Natural killer cell (primary cell): ENCODE measurements at places on chromosomes 2 and 18.

DNA sequence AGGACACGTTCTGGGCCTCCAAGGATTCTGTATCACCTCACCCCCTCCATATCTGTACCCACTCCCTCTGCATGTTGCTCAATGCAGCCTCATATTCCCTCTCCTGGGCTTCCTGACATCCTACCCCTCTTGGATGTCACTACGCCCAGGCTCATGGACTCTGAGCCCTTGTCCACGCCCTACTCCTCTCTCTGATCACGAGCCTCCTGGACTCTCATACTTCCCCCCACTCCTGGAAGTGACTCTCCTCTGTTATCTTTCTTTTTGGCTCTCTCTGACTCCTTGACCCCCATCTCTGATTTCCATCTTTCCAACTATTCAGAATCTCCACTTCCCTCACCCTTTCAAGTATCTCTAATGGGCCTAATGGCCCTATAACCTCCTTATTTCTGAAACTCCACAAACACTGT is 2.1 kb downstream of the TMEM198 start:
- no peak overlapping the region for H3K4me3 ChIP-seq
- no peak for DNase-seq
- H3K27ac ChIP-seq = no peak overlapping the region
- H3K27me3 ChIP-seq = peaks cover under 1% of the 10 kb centered on the region
- no peaks in the 10 kb centered on the region for H3K36me3 ChIP-seq

GRCh38 chr18:70321616-70322015 is 32.8 kb downstream of the SOCS6 start:
- DNase-seq = no peak
- no peak overlapping the region for H3K4me3 ChIP-seq
- H3K27me3 ChIP-seq = no peaks in the 10 kb centered on the region
- H3K27ac ChIP-seq = no peak overlapping the region
- H3K36me3 ChIP-seq = no peaks in the 10 kb centered on the region

DNA sequence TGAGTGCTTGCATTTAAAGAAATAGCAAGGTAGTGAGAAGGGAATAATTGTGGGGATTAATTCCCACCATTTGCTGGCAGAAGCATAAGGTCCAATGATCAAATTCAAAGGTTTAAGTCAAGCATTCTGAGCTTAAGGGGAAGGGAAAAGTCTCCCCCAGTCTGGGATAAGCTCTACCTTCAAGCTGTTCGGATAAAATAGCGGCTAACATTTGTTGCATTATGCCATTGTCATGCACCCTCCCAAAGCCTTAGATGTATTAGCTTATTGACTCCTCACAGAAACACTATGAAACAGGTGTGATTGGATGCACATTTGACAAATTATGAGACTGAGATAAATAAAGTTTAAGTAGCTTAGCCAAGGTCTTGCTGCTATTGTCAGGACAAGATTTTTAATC is 52.2 kb upstream of the TGIF1 start:
- no peaks in the 10 kb centered on the region for H3K27me3 ChIP-seq
- no peak overlapping the region for H3K4me3 ChIP-seq
- H3K36me3 ChIP-seq = no peaks in the 10 kb centered on the region

GRCh38 chr2:232269867-232270266 is 108.7 kb upstream of the ALPP start:
- no peak for DNase-seq
- no peak overlapping the region for H3K4me3 ChIP-seq
- H3K27me3 ChIP-seq = no peaks in the 10 kb centered on the region
- H3K36me3 ChIP-seq = peaks cover 9% of the 10 kb centered on the region

DNA sequence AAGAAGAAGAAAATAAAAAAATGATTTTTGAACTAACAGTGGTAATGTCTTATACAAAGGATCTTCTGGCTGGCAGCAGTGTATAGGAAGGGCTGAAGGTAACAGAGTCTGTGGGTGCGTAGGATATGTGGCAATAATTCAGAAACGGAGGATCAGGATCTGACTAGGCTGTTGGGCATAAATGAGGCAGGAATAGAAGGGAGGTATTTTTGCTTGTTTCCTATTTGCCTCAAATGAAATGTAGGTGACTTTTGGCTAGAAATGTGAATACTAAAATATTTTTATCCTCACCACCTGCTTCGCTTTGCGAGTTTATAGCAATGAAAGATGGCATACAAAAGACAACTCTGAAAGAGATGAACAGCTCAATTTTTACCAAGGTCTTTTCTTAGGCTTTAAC is 1086.1 kb upstream of the CELF4 start:
- no peaks in the 10 kb centered on the region for H3K36me3 ChIP-seq
- no peak for DNase-seq
- H3K27ac ChIP-seq = no peak overlapping the region
- no peaks in the 10 kb centered on the region for H3K27me3 ChIP-seq
- no peak overlapping the region for H3K4me3 ChIP-seq

- no peak for DNase-seq
- H3K4me3 ChIP-seq = no peak overlapping the region
- H3K36me3 ChIP-seq = no peaks in the 10 kb centered on the region
- H3K27ac ChIP-seq = peak overlapping the region; percentile 22
- H3K4me1 ChIP-seq = no peaks in the 10 kb centered on the region
Measured at GRCh38 chr2:46683541-46683940, 204.2 kb downstream of the TMEM247 start.

DNA sequence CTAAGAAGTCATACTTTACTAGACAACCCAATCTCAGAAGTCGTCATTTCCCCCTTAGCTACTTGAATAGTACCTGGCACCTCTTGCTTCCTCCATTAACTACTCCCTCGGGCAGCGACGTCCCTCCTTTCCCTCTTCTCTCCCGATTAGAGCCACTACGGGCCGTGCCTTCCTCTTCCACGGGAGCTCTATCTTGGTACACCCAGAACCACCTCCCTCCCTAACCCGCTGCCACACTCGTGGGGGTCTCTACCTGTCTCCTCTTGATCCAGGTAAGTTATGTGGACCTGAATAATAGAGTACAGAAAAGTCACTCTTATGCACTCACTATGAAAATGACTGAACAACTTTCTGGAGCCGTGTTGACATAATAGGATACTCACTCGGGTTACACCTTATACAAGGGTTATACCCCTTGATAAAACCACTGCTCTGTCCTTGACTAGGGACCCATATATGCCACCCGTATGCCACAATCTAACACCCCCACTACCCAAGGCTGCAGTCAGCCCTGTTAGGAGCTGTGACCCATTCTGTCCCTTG is 595 bp upstream of the HDHD2 start:
- no peak for DNase-seq
- H3K36me3 ChIP-seq = peaks cover 14% of the 10 kb centered on the region
- peak overlapping the region; percentile 59 for H3K4me3 ChIP-seq
- H3K27me3 ChIP-seq = no peaks in the 10 kb centered on the region
- peaks cover 22% of the 10 kb centered on the region for H3K4me1 ChIP-seq

DNA sequence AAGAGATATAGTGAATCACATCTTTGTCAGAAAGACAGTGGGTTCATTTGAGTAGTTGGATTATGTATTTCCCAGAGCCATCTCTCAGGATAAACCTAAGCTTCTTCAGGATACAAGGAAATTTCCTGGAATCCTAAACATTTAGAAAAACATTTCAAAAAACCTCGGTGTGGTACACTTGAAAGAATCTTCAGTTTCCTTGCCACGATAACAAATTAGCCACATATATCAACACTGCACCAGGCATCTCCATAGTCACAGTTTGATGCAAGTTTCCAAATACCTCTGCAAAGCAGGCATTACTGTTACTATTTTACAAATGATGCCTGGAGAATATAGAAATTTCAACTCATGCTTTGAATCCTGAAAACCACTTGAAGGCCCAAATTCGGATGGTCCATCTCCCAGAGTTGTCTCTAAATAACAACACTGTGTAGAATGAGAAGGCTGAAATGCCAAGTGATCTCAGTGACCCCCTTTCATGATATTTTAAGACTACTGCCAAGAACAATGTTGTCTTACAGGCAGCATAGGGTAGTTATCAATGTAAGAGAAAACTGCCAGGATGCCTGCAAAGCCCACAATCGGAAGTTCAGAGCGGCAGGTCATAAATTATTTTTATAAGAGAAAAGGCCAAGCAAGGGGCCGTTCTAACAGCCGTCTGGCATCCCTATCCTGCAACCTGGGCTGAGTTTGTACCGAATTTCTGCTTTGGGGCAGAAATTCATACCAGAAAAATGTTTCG is 307.9 kb downstream of the TXNL1 start:
- no peak for DNase-seq
- H3K4me3 ChIP-seq = no peak overlapping the region
- no peaks in the 10 kb centered on the region for H3K36me3 ChIP-seq
- H3K4me1 ChIP-seq = no peaks in the 10 kb centered on the region

DNA sequence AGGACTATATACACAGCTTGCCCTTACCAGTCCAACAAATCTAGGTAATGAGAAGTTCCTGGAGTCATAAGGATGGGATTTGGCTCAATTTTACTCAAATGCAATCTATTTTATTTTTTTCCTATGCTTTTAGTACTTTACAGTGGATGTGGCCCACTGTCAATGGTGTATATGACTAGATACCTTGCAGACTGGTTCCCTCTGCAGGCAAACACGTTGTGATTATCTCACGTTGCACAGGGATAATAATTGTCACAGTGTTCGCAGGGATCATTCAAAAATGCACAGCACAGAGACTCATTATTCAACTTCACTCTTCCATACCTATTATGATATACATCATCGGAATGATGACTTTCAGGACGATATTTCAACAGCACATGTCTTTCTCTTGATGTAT is 359.7 kb downstream of the MBD2 start:
- H3K4me3 ChIP-seq = no peak overlapping the region
- H3K27ac ChIP-seq = no peak overlapping the region
- H3K27me3 ChIP-seq = no peaks in the 10 kb centered on the region
- no peak for DNase-seq

DNA sequence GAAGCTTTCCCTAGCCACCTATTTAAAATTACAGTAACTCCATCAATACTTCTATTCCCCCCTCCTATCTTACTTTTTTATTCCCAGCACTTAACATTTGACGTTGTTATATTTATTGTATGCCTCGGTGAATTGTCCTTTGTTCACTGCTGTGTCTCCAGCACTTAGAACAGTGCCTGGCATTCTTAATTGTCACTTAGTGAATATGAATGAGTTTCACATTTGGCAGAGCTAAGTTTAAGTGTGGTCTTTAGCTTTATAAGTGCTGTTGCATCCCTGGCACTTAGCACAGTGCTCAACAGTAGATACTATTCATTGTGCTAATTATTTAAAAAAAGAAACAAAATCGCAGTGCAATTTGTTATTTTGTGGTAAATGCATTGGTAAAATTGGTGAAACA is 1.7 kb downstream of the RMP24 start:
- H3K4me1 ChIP-seq = peaks cover 26% of the 10 kb centered on the region
- peaks cover 39% of the 10 kb centered on the region for H3K36me3 ChIP-seq

DNA sequence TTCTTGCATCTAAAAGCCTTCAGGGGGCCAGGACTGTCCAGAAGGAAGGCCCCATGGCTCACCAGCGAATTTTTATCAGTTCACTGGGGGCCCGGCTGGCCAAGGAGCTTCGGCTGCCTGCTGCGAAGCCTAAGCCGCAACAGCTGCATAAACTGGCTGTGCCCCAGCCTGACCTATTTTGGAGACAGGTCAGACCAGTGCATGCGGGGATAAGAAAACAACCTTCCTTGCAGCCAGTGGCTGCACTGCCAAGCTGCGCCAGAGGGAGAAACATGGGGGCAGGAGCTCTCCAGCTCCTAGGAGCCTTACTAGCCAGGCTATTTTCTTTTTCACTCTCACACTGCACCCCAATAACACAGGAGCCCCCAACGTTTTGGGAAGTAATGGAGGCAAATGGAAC is 15.2 kb downstream of the PAX3 start:
- no peaks in the 10 kb centered on the region for H3K4me1 ChIP-seq
- H3K4me3 ChIP-seq = no peak overlapping the region
- H3K27ac ChIP-seq = no peak overlapping the region

- H3K27me3 ChIP-seq = no peaks in the 10 kb centered on the region
- no peaks in the 10 kb centered on the region for H3K36me3 ChIP-seq
- no peak overlapping the region for H3K27ac ChIP-seq
- no peak for DNase-seq
- no peak overlapping the region for H3K4me3 ChIP-seq
- H3K4me1 ChIP-seq = no peaks in the 10 kb centered on the region
Measured at GRCh38 chr2:59277671-59278070, 1036.5 kb upstream of the FANCL start.
